ENCODE measurements at places on chromosomes 5 and 9.
A peak's percentile ranks its signal among the peaks of the same experiment; 100 is the strongest.

DNA sequence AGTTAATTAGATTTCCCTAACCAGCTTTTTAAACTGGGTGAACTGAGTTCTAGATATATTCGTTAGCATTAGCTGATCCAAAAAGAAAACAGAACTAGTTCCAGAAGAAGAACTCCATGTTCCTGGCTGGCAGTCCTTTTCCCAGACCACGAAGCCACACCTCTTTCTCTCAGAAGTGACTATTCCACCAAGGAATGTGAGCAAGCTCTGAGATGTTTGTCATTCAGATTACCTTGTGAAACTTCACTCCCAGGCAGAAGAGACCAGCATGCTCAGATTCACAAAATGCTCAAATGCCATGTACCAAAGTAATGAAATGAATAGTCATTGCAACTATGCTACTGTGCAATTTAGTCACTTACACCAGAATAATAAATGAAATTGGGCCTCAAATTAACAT, 4.4 kb upstream of the SSBP2 start:
- no peak for DNase-seq

- no peak for DNase-seq
Measured at GRCh38 chr5:31385774-31386537, 145.9 kb downstream of the DROSHA start.

- DNase-seq: peak; percentile 25
Measured at GRCh38 chr9:14585730-14586473, 107.3 kb downstream of the ZDHHC21 start.

DNA sequence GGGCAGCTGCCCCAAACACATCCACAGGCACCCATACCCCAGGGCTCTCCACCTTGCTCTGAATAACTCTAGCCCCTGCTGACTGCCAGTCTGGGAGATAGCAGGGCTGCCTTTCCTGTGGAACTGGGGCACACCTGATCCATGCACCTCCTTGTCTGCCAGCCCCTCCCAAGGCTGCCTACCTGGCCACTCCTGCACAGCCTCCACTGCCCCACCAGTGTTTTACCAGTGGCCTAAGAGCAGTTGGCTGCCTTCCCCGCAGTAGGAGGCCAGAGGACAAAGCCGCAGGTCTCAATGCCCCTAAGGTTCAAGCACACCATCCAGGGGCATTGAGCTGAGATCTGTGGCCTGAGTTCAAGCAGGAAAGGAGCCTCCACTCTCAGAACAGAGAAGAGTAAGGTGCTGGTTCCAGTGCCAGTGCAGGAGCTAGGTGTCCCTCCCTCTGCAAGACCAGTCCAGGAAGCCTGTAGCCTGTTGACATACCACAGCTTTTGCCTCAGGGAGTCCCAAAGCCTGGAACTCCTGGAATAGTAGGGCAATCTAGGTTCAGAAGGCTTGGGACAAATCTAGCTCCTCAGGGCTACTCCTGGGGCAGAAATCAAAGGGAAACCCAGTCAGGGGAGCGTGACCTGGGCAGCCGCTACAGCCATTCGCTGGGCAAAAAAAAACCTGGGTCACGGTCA, 514.5 kb upstream of the PTGER4 start:
- no peak for DNase-seq

DNA sequence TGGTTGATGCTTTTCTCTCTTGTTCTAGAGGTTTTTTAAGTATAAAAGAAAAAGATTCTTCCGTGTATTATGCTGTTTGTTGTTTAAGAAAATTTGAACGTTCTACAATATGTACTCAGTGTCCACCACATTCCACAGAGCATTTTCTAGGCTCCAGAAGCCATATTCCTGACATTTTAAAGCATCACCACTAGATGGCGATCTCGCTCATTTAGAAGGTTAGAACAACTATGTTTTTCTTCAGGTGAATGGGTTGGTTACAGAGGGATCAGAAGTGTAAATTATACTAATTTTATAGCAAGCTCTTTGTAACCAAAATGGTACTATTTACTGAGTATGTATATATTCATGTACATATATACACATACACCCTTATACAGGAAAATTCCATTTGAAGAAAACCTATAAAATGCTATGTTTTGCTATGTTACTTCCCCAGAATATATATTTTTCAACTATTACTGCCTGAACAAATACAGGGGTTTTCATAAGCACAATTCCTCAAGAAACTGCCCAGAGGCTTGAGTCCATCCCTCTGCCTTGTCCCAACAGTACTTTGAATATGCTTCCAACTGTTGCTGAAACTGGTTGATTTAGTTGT, 284.3 kb downstream of the CCDC171 start:
- DNase-seq: peak; percentile 14

DNA sequence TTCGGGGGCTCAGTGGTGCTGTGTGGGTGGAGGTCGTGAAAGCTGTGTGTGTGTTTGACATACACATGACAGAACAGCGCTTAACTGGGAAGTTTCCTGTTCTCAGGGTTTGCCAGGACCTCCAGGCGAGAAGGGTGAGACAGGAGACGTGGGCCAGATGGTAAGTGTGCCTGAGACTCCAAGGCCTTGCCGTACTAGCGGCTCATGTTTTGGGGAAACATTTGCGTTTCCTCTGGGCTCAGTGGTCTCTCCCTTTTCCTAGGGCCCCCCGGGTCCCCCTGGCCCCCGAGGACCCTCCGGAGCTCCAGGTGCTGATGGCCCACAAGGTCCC, 68.3 kb upstream of the FCN2 start:
- DNase-seq: no peak

DNA sequence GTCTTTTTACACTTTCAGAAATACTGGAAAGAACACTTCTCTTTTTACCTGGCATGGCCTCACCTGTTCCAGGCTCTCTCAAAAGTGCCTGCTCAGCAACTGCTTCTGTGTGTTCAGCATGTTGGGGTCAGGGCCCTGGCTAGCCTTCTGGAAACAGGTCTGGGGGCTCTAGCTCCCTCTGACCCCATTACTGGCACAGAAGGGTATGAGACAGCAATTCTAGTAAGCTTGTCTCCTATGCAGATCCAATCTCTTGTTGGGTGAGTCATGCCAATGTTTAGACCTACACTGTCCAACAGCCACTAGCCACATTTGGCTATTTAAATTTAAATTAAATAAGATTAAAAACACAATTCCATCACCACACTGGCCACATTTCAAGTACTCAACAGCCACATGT, 80.8 kb downstream of the MAPKAP1 start:
- DNase-seq: no peak

DNA sequence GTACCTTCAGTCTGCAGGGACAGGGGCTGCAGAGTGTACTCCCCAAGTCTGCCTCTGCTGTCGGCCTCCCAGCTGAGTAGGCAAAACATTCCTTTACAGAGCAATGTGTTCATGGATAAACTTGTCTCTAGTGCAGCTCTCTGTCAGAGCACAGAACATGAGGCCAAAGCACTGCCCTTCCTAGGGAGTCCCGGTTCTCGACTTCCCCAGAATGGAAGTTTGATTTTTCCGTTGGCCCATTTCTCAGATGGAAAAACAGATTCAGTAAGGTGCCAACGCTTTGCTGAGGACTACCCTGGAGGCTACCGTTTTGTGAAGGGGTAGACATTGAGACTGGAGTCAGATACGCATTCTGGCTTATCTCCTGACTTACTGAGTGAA, 422 bp upstream of the TRIM32 start:
- no peak for DNase-seq

GRCh38 chr5:96870094-96871026, 5.9 kb upstream of the ERAP2 start:
- peak; percentile 32 for DNase-seq

DNA sequence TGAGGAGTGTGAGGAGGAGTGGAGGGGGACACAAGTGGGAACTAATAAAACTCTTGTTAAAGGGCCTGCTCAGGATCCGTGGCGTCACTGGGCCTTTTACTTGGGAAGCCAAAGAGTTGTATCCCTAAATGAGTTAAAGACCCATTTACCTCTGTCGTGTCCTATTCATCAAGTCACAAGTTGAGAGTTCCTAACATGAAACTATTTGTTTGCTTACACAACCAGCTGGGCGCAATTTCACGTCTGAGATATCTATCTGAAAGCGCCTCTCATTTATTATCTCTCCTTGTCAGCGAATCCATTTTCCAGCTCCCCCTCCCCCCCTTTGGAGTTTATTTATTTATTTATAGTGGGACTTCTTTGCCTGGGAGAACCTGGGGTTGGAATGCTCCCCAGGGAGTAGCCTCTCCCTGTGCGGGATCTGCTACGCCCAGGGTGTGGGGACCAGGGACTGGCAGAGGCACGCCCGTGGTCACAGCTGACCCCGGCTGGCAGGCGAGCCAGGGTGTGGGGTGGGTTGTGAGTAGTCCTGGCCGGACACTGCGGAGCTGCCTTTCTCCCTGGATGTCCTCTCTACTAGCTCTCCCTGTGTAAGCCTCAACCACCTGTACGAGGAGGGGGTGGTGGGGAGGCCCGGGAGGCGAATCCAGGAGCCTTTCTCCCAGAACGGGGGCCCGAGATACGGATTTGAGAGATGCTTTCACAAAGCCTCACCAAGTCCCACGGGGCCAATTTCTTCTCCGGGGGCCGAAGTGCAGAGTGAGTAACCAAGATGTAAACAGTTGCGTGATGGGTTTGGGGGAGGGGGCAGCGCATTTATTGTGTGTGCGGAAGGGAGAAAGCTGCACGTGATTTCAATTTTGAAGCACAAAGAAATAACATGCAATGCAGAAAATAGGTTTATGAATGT, 15.3 kb downstream of the NR2F1 start:
- DNase-seq: no peak

GRCh38 chr9:126631254-126631653, 17.5 kb downstream of the LMX1B start:
- no peak for DNase-seq

DNA sequence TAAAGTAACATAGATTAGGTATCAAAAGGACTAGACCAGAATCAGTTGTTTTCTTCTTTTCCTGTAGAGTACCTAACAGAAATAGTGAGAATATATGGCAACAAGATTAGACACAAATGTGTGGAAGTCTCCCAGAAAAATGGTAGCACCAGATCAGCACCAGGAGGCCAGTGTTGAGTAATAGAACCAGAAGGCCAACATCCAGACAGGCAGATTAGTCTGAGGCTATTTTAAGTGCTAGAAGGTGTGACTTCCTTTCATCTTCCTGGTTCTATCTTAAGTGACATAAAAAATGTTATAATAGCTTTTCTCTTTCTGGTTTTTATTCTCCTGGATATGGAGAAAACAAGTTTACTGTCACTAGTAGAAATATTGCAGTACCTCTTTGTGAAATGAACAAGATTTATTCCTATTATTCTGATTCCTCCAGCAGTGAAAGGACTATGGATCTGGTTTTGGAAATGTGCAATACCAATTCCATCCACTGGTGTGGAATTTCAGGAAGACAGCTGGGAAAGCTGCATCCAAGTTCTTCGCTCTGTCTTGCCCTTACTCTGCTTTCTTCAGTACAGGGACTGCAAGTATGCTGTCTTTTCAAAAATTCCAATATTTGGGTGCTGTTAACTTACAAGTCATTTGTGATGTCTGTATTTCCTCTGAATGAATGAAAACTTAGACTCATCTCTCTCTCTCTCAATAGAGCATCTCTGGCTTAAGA, 39.1 kb downstream of the SHLD3 start:
- DNase-seq: no peak

DNA sequence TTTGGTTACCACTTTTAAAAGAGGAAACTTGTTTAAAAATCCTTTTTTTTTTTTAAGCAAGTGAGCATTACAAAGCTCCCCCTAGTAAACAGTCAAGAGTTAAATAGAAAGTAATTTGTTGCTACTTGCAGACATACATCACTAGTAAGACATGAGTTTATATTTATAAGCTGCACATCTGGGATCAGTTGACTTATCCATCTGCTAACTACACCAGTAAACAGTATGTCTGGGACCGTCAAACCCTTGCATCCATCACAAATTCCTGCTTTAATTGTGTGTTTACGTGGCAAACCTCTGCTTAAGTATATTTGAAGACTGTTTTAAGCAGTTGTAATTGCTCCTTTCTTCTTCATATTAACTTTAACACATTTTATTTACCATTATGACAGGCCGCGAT, 146.8 kb downstream of the EBF1 start:
- no peak for DNase-seq

GRCh38 chr9:14746626-14747025, 24.1 kb upstream of the CER1 start:
- no peak for DNase-seq

Data from activated naive CD8-positive, alpha-beta T cell treated with anti-CD3 and anti-CD28 coated beads, Interleukin-2, amount 50 U/mL, for 24 hours (primary cell).